Fibroblast of lung (primary cell): ENCODE measurements at places on chromosomes 7 and 10. TPM values are rescaled to one million over a fixed set of nuclear protein-coding genes. Genes with fewer than 3 reads are reported as not detected.

DNA sequence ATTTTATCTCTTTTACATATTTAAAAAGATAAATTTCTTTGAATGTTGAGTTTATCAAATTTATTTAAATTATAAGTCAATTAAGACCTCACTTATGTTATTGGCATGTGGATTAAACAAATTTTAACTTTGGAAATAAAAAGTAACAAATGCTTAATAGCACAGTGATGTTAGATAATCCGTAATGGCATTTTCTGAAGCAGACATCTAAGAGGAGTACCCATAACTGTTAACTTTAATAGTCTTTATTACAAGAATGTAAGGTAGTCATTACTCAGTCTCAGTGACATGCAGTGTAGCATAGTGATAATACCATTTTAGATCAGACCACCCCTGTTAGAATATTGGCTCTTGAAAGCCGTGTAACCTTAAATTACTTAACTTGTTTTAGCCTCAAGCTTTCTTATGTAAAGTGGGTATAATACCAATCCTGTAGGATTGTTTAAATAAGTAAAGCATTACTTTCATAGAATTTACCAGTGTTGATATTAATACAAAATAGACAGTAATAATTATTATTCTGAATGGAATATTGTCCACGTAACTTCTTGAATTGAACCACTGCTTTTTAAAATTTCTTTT, 4.3 kb downstream of the PHYHIPL start:
- H3K4me3 ChIP-seq: no peak overlapping the region
- H3K36me3 ChIP-seq: no peaks in the 10 kb centered on the region
- H3K27me3 ChIP-seq: peaks cover 10% of the 10 kb centered on the region
- H3K4me1 ChIP-seq: peaks cover 3% of the 10 kb centered on the region
- H3K27ac ChIP-seq: no peak overlapping the region
- DNase-seq: no peak

GRCh38 chr7:93092757-93093370, 24.9 kb downstream of the SAMD9 start:
- no peak overlapping the region for H3K27ac ChIP-seq
- no peaks in the 10 kb centered on the region for H3K4me1 ChIP-seq
- no peaks in the 10 kb centered on the region for H3K36me3 ChIP-seq
- peak; percentile 68 for DNase-seq

GRCh38 chr7:92051655-92052054, 82.6 kb downstream of the CYP51A1 start:
- H3K27ac ChIP-seq: no peak overlapping the region
- no peak overlapping the region for H3K4me3 ChIP-seq
- no peaks in the 10 kb centered on the region for H3K27me3 ChIP-seq
- no peaks in the 10 kb centered on the region for H3K36me3 ChIP-seq
- H3K4me1 ChIP-seq: no peaks in the 10 kb centered on the region
- no peak for DNase-seq

Gene ASB4
- polyA plus RNA-seq: not detected in 2 replicates

Gene HOXA9
- polyA plus RNA-seq: 0.08 and 0.11 TPM in 2 replicates

DNA sequence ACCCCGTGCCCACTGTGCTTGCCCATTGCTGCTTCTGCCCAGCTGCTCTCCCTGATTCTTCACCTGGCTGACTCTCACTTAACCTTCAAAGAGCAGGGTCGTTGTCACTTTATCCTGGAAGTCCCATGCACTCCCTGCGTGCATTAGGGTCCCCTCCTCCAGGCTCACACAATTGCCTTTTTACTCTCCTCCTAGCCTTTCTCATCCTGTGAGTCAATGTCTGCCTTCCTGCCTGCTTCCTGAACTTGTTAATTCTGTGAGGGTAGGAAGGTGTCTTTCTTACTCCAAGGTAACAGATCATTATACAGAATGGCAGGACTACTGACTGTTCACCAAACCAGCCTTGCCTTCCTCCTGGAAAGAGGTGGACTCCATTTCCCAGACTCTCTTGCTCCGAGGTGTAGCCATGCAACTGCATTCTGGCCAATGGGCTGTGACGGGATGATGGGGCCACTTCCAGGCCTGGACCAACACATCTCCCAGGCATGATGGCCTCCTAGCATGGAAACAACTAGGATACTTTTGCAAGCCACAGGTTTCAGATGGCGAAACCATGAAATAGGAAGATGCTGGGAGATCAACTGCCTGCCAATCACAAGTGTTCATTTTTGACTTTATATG, 54.7 kb downstream of the ARHGAP22 start:
- peaks cover 28% of the 10 kb centered on the region for H3K36me3 ChIP-seq
- no peak overlapping the region for H3K27ac ChIP-seq
- DNase-seq: no peak
- H3K27me3 ChIP-seq: no peaks in the 10 kb centered on the region
- no peaks in the 10 kb centered on the region for H3K4me1 ChIP-seq
- H3K4me3 ChIP-seq: no peak overlapping the region

DNA sequence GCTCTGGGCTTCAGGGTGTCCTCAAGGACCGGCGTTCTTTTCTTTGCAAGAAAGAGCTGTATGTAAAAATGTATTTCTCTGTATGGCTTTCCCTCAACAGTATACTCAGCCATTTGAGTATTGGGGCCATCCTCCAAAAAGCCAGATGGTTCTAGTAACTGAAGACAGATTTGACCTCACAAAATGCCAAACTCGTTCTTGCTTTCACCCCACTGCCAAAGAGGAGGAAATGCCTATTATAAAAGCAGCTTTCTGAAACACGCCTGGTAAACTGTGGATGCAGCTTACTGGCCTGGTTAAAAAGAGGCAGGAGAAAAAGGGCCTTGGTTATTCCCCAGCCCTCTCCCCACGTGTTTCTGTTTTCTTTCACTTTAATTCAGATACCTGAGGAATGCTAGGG, 7.7 kb upstream of the HTR5A start:
- no peaks in the 10 kb centered on the region for H3K36me3 ChIP-seq
- no peak for DNase-seq
- no peak overlapping the region for H3K4me3 ChIP-seq
- H3K27ac ChIP-seq: no peak overlapping the region

Gene SLC16A12
- 0.26 and 0.46 TPM in 2 replicates for polyA plus RNA-seq

DNA sequence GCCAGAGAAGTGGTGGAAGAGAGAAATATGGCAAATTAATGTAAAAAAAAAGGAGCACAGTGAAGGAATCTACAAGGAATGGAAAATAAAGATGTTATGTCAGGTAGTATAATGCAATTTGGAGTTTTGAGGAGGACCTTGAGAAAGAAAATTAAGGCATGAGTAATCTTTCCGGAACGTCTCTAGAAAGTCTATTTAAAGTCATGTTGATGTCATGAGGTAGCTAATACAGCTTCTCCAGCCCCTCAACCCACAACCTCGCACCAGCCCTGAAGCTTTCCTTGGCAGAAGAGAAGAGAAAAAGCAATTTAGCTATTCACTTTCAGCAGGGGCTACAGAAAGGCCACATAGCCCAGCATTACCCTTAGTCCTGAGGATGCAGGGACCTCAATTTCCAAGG, 22.5 kb downstream of the TRDMT1 start:
- H3K36me3 ChIP-seq: no peaks in the 10 kb centered on the region
- peak; percentile 82 for DNase-seq
- H3K4me3 ChIP-seq: no peak overlapping the region
- H3K27ac ChIP-seq: no peak overlapping the region
- H3K27me3 ChIP-seq: no peaks in the 10 kb centered on the region
- no peaks in the 10 kb centered on the region for H3K4me1 ChIP-seq

DNA sequence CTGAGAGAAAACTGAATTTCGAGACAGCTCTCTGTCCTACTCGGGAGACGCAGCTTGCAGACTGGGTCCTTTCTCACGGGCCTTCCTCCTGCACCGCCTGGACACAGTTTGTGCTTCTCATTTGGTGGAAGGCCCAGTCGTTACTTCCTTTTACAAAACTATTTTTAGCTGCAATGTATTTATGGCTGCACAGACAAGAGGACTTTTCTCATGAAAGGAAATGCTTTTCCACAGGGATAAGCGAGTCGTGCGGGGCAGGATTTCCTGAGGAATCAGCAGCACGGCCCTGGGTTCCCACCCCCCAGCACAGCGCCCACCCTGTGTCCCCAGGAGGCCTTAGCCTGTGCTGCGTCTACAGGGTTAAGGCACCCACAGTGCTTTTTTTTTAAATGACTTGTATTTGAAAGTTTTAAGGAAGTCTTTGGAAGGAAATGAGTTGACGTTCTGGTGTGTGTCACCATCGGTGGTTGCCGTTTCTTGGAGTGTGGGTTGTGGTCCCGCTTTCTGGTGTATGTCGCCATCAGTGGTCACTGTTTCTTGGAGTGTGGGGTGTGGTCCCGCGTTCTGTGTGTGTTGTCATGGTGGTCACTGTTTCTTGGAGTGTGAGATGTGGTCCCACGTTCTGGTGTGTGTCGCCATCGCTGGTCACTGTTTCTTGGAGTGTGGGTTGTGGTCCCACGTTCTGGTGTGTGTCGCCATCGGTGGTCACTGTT, 50.9 kb downstream of the INPP5A start:
- no peaks in the 10 kb centered on the region for H3K36me3 ChIP-seq
- H3K4me1 ChIP-seq: peaks cover 6% of the 10 kb centered on the region
- no peaks in the 10 kb centered on the region for H3K27me3 ChIP-seq
- H3K27ac ChIP-seq: no peak overlapping the region
- no peak overlapping the region for H3K4me3 ChIP-seq

DNA sequence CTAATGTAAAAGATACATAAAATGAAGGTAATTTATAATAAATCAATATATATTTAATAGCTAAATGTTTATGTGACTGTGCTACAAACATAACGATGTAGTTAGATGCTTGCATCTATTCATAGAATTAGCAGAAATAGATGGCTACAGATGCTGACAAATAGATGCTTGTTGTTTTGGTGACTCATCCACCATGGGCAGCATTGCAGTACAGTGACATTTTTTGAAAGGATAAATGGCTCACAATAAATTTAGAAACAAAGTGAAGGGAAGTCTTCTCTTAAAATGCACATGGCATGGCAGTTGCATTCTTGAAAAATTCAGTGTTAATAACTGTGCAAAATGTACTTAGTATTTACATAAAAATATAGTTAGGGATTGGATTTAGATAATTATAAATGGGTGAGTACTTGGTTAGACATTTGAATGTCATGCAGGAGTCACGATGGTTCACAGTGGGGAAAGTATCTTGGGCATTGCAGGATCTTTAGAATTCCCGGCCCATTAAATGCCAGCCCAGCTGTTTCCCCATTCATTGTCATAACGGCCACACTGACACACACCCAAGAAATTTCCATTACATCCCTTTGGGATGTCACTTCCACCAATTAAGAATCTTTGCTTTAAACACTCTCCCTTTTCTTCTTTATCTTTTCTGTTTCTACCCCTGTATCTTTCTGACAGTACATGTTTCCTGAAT, 564.1 kb downstream of the ATRNL1 start:
- no peak overlapping the region for H3K4me3 ChIP-seq
- no peaks in the 10 kb centered on the region for H3K36me3 ChIP-seq
- peak; percentile 4 for DNase-seq

Gene EGR2
- polyA plus RNA-seq: 0.08 and 0.21 TPM in 2 replicates

- H3K4me1 ChIP-seq: peaks cover 15% of the 10 kb centered on the region
- no peak for DNase-seq
- no peak overlapping the region for H3K27ac ChIP-seq
- no peaks in the 10 kb centered on the region for H3K27me3 ChIP-seq
- H3K4me3 ChIP-seq: no peak overlapping the region
Measured at GRCh38 chr7:46489106-46489505, 568.0 kb upstream of the IGFBP3 start.

Gene GPR15LG
- polyA plus RNA-seq: not detected in 2 replicates

GRCh38 chr7:8817448-8818036, 384.1 kb downstream of the NXPH1 start:
- H3K4me3 ChIP-seq: no peak overlapping the region
- no peaks in the 10 kb centered on the region for H3K27me3 ChIP-seq
- H3K4me1 ChIP-seq: no peaks in the 10 kb centered on the region

Gene TRIM73
- polyA plus RNA-seq: 0.03 TPM in 1 of 2 replicates, not detected in the other

DNA sequence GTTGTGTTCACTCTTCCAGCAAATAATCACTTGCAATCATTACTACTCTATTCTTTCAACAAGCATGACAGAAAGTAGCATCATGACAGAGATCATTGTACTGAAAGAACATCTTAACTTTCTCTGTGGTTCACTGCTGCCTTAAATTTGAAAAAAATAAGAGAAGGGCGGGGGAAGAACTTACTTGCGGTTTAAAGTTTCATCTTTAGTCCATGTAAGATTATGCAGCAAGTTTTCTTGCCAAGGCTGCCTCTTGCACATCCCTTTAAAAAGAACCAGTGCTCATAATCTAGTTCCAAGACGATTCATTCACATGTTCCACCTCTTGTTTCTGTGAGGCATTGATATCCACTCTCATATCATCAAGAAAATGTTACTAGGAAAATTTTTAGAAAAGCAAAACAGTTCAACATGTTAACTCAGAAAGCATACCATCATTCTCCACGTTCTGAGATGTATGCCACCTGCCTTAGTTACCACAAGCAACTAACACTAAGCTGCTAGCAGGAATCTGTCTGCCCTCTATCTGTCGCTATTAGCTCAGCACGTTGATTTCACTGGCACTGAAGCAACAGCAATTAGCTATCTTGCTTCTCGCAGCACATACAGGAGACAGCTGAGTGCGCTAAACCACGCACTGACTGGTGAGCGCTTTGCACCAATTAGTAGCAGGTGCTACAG, at the start of gene PCDH15:
TSS of gene PCDH15 (minus strand) at position 491 of the 681 bp plus-strand sequence. CDS start 136,969 bp downstream, outside the sequence.
- H3K27me3 ChIP-seq: no peaks in the 10 kb centered on the region
- no peak within 1 kb of the TSS for H3K27ac ChIP-seq
- peak within 1 kb of the TSS; percentile 30 for H3K4me3 ChIP-seq

DNA sequence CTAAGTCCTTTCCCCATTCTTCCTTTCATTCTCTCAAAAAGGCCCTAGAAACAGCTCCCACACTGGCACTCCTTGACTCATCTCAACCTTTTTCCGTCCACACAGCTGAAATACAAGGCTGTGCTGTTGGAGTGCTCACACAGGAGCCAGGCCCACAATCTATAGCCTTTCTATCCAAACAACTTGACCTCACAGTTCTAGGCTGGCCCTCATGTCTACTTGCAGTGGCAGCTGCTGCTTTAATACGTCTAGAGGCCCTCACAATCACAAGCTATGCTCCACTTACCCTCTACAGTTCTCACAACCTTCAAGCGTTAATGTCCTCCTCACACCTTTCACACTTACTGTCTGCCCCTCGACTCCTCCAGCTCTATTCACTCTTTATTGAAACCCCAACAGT, 12.0 kb upstream of the LRRC61 start:
- no peak overlapping the region for H3K27ac ChIP-seq
- H3K27me3 ChIP-seq: no peaks in the 10 kb centered on the region
- H3K4me1 ChIP-seq: no peaks in the 10 kb centered on the region
- no peak for DNase-seq
- H3K36me3 ChIP-seq: no peaks in the 10 kb centered on the region

GRCh38 chr10:87816163-87816897, 1.7 kb downstream of the ATAD1 start:
- H3K4me3 ChIP-seq: peak overlapping the region; percentile 97
- H3K27me3 ChIP-seq: no peaks in the 10 kb centered on the region
- peaks cover 6% of the 10 kb centered on the region for H3K4me1 ChIP-seq
- peaks cover 4% of the 10 kb centered on the region for H3K36me3 ChIP-seq
- H3K27ac ChIP-seq: no peak overlapping the region
- DNase-seq: no peak

GRCh38 chr10:117830787-117831212, 215.9 kb downstream of the RAB11FIP2 start:
- H3K4me1 ChIP-seq: no peaks in the 10 kb centered on the region
- H3K4me3 ChIP-seq: no peak overlapping the region
- no peak for DNase-seq
- no peaks in the 10 kb centered on the region for H3K27me3 ChIP-seq
- no peak overlapping the region for H3K27ac ChIP-seq

Gene ITIH5
- 0.11 and 0.22 TPM in 2 replicates for polyA plus RNA-seq

GRCh38 chr10:36499693-36500092, 625.7 kb upstream of the ANKRD30A start:
- no peak overlapping the region for H3K27ac ChIP-seq
- DNase-seq: no peak
- no peak overlapping the region for H3K4me3 ChIP-seq
- H3K36me3 ChIP-seq: no peaks in the 10 kb centered on the region
- no peaks in the 10 kb centered on the region for H3K27me3 ChIP-seq
- H3K4me1 ChIP-seq: no peaks in the 10 kb centered on the region

- H3K27ac ChIP-seq: no peak overlapping the region
- H3K4me3 ChIP-seq: no peak overlapping the region
- H3K27me3 ChIP-seq: no peaks in the 10 kb centered on the region
- no peaks in the 10 kb centered on the region for H3K36me3 ChIP-seq
Measured at GRCh38 chr7:132520591-132521280, 55.5 kb downstream of the PLXNA4 start.
